ENCODE measurements at places on chromosomes 6 and 20.

GRCh38 chr6:92608751-92609150 is 810.6 kb downstream of the EPHA7 start:
- no peak for DNase-seq

DNA sequence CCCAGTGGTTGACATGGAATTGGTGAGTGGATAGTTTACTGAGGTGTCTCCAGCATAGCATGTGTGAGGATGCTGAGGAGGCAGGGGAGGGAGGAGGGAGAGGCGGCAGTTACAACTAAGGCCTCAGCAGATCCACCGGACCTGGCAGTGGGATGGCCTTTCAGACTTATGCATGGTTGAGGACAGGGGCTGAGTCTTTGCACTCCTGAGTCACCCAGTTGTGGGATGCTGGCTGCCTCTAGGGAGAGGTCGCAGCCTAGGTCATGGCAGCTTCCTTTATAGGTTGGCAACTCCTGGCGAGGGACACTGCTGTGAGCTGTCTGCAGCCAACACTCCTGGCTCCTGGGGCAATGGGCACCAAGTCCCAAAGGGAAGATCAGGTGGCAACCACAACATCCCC is 380.3 kb downstream of the PREX1 start:
- no peak for DNase-seq

- DNase-seq, result peak; percentile 16
Observed at GRCh38 chr20:15111654-15112053, 774.2 kb upstream of the FLRT3 start.

GRCh38 chr20:48691523-48691922 is 136.3 kb downstream of the PREX1 start:
- no peak for DNase-seq

- DNase-seq, result peak; percentile 32
Observed at GRCh38 chr6:456358-456867, 64.9 kb downstream of the IRF4 start.

GRCh38 chr6:26129656-26130055 is 42.4 kb downstream of the HFE start:
- no peak for DNase-seq

- no peak for DNase-seq
Observed at GRCh38 chr6:155062866-155063341, 67.8 kb downstream of the TIAM2 start.

DNA sequence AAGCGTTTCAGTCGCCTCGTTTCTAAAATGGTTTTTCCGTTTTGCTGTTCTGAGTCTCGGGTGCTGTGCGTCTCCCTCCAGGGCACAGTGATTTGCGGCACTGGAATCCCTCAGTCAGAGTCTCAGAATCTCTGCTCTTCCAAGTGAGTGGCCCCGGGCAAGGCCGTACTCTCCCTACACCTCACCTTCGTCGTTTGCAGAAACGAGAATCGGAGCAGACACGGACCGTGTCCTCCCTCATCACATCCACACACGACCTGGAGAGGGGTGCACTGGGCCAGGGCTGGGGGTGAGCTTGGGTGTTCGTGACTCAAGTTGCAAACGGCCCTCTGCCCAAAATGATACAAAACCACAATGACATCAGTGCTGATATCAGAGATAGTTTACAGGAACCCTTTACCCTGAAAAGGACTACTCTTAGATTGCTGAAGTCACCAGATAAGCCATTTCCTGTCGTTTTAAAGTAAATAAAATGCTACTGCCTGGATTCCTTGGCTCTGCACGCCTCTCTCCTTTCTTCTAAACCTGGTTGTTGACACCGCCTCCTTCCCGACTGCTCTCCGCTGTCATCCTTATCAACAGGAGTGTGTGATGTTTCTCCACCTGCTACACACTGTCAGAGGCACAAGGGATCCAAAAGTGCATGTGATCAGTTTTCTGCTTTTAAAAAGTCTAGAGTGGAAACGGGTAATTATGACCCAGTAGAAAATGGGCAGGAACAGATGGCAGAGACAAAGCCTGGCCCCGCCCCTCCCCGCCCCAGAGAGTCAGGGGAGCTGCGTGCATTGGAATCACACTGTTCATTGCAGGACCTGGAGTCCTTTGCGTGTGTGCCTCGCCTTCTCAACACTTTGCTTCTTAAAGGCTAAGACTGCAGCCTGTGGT is 38.4 kb downstream of the KIF25 start:
- no peak for DNase-seq

DNA sequence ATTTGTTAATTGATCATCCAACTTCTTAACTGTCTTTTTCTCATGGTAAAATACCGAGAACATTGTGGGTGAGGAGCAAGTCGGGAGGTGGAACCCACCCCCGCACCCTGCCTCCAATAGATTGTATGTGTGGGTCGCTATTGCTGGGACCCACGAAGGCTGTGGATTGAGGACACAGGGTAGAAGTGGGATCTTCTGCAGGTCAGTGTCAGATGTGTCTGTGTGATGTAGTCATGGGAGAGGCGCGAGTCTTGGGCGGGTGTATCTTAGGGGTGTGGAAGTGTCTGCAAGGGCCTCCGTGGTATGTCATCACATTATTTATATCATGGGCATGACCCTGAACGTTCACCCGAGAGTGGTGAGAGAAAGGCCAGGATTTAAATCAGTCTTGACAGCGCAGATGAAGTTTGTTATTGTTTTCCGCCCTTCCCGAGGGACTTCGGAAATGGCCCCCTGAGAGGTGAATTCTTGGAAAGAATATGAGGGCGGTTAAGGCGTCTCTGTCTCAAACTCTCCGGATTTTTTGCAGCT is 472 bp upstream of the PAQR8 start:
- DNase-seq, result peak; percentile 27

- DNase-seq, result no peak
Observed at GRCh38 chr6:12635813-12636212, 80.8 kb upstream of the PHACTR1 start.

- no peak for DNase-seq
Observed at GRCh38 chr6:42168650-42169049, 4.5 kb upstream of the GUCA1A start.

DNA sequence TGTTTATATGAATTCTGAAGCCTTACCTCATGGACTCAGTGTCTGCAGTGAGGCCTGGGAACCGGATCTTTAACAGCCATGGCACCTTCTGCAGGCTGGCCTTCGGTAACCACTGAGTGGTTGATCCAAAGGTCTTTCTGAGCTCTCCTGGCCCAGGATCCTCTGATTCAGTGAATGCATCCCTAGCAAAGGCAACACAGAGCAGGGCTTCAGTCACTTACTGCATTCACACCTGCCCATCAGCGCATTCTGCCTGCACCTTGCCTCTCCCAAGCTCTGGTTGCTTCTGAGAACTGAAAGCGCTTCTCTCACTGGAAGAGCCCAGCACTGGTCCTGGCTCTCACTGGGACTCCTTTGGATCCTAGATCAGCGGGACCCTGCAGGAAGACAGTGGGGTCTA is 8.4 kb upstream of the CST9 start:
- DNase-seq, result no peak

GRCh38 chr20:11403711-11404110 is 514.0 kb upstream of the BTBD3 start:
- no peak for DNase-seq

DNA sequence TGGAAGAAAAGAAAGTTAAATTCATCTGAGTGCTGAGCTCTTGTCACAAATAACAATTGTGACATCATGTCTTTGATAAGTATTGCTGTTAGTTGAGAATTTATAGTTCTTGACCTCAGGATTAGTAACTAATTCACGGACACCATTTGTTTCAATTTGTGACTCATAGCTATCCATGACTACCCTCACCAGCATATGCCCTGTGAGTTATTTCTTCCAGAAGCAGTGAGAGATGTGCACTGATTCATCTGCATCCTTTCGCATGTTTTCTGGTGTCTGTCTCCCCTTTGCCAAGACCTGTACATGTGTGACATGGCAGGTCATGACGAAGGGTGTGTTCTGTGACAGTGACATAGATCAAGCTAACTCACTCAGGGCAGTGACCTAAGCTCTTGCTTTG is 86.9 kb downstream of the SOBP start:
- no peak for DNase-seq

DNA sequence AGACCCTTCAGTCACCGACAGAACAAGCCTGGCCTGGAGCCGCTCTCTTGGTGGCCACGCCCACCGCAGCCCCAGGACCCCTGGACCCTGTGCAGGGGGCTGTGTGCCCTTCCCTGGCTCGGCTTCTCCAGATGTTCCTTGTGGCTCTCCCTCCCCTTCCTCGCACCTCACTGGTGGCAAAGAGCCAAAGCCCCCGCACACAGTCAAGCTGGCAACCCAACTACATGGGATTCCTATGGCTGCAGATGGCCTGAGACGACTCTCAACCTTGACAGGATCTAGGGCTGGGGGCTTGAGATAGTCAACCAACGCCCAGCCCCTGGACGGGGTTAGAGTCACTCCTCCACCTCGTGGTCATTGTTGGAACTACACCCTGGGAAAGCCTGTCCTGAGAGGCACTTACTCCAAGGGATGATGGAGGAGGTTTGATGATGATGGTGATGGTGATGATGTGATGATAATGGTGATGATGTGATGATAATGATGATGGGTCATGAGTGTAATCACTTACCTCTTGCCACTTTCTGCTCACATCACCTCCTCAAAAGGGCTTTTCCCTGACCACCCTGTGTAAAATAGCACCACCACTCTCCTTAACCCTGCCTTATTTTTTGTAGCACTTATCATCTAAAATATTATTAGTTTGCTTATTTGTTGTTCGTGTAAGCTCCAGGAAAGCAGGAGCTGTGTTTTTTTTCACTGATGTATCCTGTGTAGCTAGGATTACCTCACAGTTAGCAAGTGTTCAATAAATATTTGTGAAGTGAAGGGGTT is 278.4 kb downstream of the LRFN2 start:
- DNase-seq, result peak; percentile 25

DNA sequence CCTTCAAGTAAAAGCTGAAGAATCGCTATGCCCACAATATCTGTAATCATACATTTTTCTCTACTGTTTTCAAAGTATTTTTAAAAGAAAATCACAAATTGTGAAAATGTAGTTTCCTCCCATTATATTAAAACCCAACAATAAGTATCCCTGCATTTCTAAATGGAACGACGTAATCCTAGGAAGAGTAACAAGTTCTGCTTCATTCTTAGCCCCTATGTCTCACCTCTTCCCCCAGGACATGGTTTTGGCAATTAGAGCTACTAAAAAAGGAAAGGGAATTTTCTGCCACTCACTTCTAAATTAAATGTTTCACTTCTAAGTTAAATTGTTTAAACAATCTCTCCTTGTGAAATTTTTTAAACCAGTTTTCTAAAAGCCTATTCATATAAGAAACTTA is 47.4 kb downstream of the TBPL1 start:
- DNase-seq, result no peak

- no peak for DNase-seq
Observed at GRCh38 chr6:89956182-89956581, 61.9 kb downstream of the GJA10 start.

- DNase-seq, result no peak
Observed at GRCh38 chr6:28537509-28538140, 11.9 kb downstream of the GPX5 start.

GRCh38 chr6:53011979-53012378 is 16.9 kb upstream of the GSTA4 start:
- DNase-seq, result no peak

DNA sequence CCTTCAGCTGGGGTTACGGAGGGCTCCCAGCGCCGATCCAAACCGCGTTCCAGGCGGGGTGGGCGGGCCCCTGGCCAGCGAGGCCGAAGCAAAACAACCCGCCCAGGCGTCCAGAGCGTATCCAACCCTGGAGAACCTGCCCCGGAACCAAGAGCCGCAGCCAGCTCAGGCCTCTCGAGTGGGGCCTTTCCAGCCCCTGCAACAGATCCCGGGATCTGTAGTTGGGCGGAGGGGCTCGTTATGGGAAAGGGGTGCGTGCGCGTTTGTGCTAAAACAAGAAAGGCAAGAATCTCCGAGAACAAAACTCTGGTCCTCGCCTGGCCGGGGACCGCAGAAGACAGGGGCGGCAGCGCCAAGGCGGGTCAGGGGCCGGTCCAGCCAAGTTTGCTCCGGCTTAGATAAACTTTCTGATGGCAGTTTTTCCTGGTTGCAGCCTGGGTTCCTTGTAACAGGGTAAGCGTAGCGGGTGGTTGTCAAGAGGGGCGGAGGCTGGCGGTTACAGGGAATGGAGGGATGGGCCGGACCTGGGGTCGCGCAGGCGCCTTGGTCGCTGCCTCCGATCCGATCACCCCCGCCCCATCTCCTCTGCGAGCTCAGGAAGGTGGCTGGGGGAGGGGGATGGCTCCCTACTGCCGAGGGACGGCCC is 448 bp upstream of the RIN2 start:
- DNase-seq, result no peak

GRCh38 chr6:76768556-76768955 is 694.7 kb downstream of the HTR1B start:
- DNase-seq, result no peak

- DNase-seq, result no peak
Observed at GRCh38 chr20:6829510-6830116, 62.1 kb downstream of the BMP2 start.

- DNase-seq, result no peak
Observed at GRCh38 chr20:7147220-7147601, 379.7 kb downstream of the BMP2 start.

DNA sequence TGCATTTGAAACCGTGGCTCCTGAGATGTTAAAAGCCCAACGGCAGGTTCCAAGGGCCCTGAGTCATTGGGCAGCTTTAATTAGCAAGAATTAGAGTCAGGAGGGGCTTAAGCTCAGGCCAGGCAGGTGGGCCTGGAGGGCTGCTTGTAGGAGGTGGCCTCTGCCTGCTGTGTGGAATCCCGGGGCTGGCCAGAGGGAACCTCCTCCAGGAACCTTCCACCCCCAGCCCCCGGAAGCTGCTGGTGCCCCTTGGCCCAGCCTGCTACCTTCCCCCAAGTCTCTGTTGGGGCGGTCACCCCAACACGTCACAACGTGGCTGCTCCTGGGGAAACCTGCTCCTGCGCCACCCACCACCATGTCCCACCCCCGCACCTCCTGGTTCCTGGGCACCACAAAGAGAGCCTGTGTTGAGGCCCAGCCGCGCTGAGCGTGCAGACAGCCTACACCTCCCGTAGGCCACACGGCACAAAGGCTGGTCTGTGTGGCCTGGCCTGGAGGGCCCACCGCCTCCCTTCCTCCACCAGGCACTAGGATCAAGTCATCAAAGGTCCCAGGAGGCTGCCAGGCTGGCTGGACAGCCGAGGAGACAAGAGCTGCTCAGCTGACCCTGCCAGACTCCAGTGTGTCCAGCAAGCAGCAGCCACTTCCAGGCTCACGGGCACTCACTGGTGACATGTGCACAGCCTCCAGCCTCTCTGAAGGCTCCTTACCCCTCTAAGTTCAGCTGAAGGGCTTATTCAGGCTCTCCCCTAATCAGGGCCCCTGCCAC is 86.3 kb downstream of the SNX5 start:
- DNase-seq, result no peak

- no peak for DNase-seq
Observed at GRCh38 chr6:5958921-5959320, 47.8 kb downstream of the NRN1 start.

GRCh38 chr6:139343052-139343750 is 31.2 kb downstream of the CITED2 start:
- no peak for DNase-seq

All from CD8-positive, alpha-beta T cell (primary cell).